Activated CD4-positive, alpha-beta T cell treated with anti-CD3 and anti-CD28 coated beads, Interleukin-2, amount 10 ng/mL, durations not matched to agents 7 days and 5 days (primary cell): ENCODE measurements at places on chromosomes 13 and 19.

GRCh38 chr19:29671393-29672160 lies 6.3 kb downstream of the PLEKHF1 start:
- DNase-seq: peak; percentile 88

DNA sequence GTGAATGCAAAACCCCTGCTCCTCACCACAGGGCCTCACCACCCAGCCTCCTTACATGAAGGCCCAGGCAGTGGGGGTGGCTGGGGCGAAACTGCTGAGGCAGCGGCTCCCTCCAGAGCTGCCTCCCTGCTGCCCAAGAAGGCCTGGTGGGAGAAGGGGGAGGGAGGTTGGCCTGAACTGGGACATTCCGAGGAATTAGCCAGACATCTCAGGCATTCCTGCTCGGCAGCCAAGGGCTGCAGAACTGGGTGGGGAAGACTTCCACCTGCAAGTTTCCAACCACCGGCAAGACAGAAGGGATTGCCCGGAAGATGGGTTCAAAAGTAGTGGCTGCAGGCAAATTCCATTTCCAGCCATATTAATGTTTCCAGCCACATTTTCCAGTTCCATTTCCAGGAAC lies 2.3 kb upstream of the PSPN start:
- no peak for DNase-seq

DNA sequence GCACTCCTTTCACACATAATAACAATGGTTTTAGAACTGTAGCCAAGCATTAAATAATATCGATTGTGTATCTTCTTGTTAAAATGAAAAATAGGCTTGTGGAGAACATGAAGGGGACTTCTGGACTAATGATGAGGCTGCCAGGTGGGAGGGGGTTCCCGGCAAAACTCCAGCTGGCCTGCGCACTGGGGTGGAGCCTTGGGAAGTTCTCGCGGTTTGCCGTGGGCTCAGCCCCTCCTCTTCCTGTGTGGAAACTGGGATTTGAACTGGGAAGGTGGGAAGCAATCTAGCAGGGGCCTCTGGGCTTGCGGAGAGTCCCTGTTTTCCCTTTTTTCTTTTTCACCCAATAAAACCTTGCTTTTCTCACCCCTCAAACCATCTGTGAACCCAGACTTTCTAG lies 113.7 kb upstream of the SLITRK1 start:
- no peak for DNase-seq

- peak; percentile 35 for DNase-seq
These were observed 45.8 kb upstream of the RGCC start for GRCh38 chr13:41411522-41411921.

DNA sequence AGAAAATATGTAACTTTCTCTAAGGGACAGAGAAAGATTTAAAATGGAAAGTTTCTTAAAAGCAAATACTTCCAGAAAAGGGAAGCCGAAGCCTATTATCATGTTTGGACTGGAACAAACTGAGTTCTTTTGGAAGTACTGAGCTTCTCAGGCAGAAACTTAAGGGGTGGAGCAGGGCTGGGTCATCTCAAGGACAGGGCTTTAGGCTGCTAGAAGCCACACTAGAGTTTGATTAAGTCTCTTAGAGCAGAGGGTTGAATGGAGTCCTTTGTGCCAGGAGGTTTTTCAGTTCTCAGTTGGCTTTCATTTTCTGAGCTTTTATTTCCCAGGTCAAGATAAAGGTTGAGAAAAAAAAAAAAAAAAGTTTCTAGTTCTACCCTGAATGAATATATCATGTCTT lies 432.7 kb downstream of the SLITRK5 start:
- no peak for DNase-seq

- DNase-seq: peak; percentile 80
These were observed 710 bp upstream of the BTBD2 start for GRCh38 chr19:2016041-2016807.

GRCh38 chr13:94209117-94209516 lies 270.4 kb downstream of the DCT start:
- DNase-seq: no peak

GRCh38 chr13:109938255-109938936 lies 152.0 kb upstream of the IRS2 start:
- DNase-seq: no peak

DNA sequence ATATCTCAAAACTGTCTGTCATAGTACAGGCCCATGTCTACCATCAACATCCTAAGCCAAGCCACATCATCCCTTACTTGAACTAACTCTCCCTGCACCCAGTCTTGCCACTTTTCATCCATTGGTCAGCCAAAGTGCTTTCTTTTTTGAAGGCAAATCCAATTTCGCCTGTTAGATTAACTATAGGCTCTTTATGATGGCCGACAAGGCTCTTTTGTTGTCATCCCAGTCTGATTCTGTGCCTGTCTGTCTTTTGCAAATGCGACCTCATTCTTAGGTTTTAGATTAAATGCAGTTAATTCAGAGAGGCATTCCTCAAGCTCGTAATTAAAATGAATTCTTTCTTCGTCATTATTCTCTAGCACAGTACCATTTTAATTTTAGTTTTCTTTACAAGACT lies 148.3 kb downstream of the HS6ST3 start:
- no peak for DNase-seq

GRCh38 chr13:113454936-113455335 lies 1.6 kb upstream of the ADPRHL1 start:
- DNase-seq: no peak

- DNase-seq: no peak
These were observed 2.1 kb downstream of the SNAPC2 start for GRCh38 chr19:7921967-7922835.

DNA sequence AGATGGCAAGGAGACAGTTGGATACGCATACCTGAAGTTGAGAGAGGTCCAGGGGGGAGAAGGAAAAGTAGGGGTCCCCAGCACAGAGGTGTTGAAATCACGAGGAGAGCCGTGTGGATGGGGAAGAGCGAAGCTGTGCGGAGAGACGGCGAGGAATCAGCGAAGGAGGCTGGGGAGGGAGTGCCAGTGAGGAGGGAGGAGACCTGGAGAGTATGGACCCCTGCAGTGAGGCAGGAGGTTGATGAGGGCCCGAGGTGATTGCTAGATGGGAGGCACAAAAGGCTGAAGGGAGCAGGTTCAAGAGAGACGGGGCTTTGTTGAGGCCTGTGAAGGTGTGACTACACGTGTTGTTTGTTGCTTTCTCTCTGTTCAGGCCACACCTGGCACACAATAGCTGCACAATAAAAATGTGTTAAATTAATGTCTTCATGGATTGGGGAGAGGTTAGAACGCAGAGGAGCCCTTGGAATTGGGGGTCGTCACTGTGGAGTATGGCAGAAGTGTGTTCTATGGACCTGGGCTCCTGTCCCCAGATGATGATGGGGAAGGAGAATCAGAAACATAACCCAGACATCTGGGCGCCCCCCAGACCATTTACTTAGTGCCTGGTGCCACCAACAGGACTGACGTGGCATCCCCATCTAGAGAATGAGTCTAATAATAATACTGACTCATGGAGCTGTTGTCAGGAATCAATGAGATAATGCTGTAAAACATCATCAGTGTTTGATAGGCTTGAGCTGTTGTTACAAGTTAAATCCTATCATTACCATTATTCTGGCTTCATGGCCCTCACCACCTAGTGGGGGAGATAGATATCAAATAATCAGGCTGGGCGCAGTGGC lies 137.5 kb downstream of the SIPA1L3 start:
- DNase-seq: no peak

- DNase-seq: no peak
These were observed 24.6 kb downstream of the XPO4 start for GRCh38 chr13:20877902-20878301.

DNA sequence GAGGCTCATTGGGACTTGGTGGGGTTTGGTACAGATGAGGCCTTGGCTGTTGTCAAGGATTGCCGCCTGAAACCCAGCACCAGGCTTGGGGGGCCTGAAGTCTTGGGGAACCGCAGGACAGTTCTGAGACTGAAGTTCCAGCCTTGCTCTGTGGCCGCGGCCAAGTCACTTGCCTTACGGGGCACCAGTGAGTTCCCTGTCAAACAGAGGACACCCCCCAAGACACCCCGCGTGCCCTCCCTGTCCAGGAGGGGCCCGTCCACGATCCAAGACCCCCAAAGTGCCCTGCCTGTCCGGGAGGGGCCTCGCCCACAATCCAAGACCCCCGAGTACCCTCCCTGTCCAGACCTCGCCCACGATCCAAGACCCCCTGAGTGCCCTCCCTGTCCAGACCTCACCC lies 2.5 kb downstream of the CDC34 start:
- DNase-seq: no peak

DNA sequence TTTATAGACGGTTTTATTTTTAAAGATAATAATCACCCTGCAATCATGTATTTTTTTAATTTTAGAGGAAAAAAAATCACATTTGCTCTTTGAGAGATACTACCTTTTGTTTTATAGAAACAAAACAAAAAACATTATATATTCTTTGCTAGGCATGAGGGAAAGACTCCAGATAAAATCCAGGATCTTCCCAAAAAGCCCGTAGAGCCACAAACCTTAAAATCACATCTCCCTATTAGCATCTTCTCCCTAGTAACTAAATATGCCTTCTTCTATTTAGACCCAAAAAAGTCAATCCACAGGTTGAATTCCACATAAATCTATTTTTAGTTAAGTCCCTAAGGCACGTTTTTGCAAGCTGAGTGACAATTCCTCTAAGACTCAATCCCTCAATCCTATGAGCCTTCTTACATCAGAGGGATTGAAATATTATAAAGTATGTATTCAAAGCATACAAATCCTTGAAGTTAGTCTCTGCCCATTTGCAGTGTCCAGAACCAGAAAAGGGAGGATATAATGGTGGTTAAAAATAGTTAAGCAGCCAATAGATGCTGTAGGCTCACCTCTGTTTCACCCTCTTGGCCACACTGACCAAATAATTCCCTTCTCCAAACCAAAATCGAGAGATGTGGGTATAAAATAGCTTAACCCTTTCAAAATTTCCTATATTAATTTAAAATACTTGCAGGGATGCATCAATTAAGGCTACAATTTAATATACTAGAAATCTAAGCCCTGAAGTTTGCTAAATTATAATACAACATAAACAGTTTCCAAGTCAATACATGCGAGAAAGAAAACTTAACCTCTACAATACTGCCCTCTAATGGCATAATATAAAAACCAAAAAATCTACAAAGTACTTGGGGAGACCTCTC lies 64.0 kb downstream of the SERP2 start:
- no peak for DNase-seq

GRCh38 chr19:54155694-54156093 lies 3.8 kb downstream of the LENG1 start:
- DNase-seq: no peak

DNA sequence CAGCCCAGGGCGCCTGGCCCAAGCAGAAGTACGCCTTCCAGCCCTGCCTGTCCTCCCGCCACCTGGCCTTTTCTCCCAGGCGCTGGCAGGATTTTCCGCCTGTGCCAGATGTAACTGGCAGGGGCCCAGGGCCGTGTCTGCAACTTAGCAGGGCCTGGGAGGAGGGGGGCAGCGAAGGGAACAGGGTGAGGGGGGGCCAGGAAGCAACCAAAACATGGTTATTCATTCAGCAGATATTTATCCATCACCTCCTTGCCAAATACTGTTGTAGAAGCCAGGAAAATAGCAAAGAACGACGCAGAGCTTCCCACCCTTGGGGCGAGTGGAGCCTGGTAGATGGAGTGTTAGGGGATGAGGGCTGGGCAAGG lies 5.6 kb downstream of the TLE6 start:
- no peak for DNase-seq

DNA sequence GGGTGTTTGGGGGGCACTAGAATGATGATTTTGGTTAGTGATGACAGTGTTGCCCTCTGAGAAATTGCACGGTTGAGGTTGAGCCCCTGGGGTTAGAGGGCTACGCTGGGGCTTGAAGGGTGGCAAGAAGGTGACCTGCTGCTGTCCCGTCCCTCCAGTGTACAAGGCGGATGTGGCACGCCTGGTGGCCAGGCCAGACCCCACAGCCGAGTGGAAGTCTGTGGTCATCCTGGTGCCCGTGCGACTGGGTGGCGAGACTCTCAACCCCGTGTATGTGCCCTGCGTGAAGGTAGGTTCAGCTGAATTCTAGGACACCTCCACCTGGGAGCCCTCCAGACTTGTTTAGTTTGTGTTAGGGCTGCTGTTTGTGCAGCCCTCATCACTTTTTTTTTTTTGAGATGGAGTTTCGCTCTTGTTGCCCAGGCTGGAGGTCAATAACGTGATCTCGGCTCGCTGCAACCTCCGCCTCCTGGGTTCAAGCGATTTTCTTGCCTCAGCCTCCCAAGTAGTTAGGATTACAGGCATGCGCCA lies 5.1 kb downstream of the ATG4D start:
- no peak for DNase-seq

DNA sequence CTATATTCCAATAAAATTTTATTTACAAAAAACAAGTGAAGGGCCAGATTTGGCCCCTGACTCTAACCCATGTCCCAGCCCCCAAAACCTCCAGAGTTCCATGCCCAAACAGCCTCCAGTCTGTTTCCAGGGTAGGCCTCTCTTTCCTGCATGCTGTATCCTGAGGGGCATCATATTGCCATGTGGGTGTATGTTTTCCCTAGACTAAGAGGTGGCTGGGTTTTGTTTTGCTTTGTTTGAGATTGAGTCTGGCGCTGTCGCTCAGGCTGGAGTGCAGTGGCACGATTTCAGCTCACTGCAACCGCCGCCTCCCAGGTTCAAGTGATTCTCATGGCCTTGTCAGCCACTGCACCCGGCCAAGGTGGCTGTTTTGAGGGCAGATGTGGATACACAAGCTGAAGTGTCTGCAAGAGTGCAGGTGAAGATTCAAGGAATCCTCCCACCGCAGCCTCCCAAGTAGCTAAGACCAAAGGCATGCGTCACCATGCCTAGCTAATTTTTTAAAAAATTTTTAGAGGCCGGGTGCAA lies 23.6 kb upstream of the LSM14A start:
- no peak for DNase-seq

DNA sequence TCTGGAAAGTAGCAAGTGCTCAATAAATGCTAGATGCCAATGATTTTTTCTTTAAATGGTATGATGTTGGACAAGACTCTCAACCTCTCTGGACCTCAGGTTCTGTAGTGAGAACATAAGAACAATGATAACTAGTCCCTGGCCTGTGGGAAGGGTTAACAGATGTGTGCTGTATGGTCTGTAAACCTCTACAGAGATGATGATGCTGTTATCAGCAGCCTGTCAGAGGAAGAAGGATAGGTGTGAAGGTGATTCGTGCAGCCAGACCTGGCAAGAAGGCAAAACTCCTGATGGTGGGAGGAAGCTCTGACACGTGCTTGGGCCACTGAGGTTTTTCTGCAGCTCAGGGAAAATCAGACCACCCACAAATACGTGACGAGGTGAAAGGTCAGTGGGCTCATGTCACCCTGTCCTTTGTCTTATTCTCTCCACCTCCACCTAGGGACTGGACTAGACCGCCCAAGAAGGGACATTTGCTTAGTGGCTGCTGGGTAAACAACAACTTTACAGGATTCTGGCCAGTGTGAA lies 36.7 kb upstream of the UBL3 start:
- no peak for DNase-seq

- DNase-seq: no peak
These were observed 185.7 kb downstream of the TM9SF2 start for GRCh38 chr13:99686944-99687411.

- DNase-seq: no peak
These were observed 23.7 kb downstream of the HIF3A start for GRCh38 chr19:46320559-46320958.

DNA sequence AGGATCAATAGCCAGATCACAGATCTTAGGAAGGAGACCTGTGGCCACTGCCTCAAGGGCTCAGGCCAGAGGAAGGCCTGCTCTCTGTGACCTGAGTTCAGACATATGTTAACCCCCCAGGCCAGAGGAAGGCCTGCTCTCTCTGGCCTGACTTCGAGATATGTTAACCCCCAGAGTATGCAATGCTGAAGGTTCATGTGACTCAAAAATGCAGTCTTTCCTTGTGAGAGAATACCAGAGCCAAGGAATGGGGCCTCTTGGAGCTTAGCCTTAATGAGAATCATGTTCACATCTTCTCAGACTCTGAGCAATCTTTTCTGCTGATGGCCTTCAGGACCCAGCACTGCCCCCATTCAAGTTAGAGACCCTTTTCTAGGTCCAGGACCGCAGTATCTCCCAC lies 36.7 kb downstream of the MBNL2 start:
- DNase-seq: no peak
